Vagina (tissue), 2 donors: ENCODE measurements at places on chromosomes 16 and 17.

DNA sequence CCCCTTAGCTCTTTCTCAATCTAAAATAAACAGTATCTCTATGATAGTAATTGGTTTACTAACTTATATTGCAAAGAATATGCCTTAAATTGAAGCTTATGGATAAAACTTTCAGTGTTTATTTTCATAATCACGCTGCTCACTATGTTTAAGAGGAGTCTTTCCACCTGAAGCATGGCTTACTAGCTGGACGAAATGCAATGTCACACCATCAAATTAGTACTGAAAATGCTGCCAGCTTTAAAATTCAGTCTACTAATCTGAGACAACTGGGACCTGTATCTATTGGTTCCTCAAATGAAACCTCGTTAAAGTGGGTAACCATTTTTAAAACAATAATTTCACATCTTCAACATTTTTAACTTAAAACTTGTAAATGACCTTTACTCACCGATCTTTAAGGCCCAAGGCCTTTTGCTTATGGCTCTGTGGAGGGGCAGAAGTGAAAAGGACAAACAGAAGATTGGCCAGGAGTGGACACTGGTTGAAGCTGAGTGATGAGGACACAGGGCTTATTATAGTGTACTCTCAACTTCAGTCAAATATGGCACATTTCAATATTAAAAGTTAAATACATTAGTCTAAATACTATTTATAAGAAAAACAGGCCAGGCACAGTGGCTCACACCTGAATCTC is 212.8 kb upstream of the WSB1 start:
- no peak for DNase-seq

DNA sequence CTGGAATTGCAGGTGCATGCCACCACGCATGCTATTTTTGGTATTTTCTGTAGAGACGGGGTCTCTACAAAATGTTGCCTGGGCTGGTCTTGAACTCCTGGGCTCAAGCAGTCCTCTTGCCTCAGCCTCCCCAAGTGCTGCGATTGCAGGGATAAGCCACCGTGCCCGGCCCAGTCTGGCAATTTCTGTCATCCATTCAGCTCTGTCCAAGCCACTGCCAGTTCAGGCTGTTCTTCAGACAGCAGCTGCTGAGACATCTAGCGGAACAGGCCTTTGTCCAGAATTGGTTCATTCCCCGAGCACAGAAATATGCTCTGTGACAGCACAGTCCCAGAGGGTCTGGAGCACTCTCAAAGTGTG is 5.4 kb downstream of the SLC47A1 start:
- no peak for DNase-seq

GRCh38 chr17:79818026-79818758 is 21.0 kb downstream of the CBX4 start:
- no peak for DNase-seq

DNA sequence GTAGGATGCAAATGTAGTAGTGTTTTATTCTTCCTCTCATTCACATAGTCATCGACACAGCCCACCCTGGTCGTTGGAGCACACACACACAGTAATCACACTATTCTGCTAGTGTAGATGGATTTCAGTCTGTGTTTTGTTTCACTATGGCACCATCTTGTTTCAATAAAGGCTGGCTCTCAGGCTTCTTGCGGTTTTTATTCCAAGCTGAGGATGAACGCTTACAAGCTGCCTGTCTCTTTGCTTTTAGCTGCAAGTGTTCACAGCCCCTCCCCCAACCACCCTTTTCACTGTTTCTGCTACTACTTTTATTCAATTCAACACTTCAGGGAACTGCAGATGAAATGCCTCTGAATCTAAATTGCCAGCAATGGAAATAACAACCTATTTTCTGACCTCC is 140.9 kb upstream of the PMFBP1 start:
- no peak for DNase-seq

GRCh38 chr16:15846510-15846909 is 10.3 kb downstream of the MYH11 start:
- no peak for DNase-seq

GRCh38 chr16:386641-387156 is 4.9 kb upstream of the PGAP6 start:
- DNase-seq, result no peak

DNA sequence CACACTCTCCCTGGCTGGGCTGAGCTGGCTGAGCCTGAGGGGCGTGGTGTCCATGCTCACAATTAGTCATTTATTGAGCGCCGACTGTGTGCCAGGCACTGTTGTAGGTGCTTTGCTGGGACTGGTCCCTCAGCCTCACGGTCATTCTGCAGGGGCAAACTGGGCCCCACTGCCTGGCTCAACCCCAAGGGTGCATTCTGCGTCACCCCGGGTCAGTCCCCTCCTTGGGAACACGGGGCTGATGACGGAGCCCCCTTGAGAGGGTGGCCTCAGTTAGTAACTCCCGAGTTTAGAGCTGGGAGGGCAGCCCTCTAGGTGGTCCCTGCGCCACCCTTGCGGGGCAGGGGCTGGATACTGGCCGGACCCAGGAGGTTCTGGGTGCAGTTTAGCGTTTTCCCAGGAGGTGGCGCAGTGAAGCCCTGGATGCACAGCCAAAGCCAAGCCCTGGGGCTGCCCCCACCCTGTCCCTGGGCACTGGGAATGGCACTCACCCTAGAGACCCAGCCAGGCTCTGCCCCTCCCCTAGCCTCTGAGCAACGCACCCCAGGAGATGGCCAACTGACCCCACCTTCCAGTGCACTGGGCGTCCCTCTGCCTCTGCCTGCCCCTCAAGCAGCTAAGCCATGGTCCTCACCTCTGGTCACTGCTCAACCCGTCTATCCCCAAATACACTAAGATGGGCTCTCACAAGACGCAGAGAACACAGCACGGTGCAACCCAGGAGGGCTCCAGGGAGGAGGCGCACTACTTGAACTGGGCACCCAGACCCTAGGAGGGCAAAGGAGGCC is 243.2 kb upstream of the GSE1 start:
- no peak for DNase-seq

DNA sequence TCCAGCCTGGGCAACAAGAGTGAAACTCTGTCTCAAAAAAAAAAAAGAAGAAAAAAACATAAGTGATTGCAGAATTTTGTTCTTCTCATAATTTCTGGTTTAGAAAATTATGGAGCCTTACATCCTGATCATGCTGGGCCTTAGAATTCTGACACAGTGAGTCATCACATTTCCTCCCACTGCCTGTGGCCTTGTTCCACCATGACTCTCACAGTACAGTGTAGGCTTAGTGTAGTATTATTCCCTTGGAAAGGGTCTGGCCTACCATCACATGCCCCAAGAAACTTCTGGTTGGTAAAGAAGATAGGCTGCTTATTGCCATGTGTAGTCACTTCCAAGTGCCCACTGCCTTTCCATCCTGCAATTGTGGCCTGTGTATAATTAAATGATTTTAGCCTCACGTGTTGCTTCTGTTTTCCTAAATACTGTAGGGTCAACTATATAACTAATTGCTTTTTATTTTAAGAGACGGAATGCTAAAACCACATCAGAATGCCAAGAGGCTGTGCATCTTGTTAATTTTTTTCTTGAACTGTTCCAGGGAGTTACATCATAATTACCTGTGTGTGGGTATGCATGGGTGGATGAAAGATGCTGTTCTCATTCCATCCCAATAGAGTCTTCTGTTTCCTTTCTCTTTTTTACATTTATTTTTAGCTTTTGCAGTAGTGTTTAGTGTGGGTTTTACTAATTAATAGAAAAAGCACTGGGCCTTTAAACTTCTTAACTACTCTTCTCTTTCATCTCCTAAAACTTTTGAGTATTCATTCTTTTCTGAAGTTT is 25.9 kb downstream of the OGFOD1 start:
- no peak for DNase-seq
